ENCODE measurements at places on chromosomes 5 and 9.

- peak; percentile 64 for DNase-seq
These were observed 49.3 kb downstream of the ZFAND5 start for GRCh38 chr9:72315510-72316311.

DNA sequence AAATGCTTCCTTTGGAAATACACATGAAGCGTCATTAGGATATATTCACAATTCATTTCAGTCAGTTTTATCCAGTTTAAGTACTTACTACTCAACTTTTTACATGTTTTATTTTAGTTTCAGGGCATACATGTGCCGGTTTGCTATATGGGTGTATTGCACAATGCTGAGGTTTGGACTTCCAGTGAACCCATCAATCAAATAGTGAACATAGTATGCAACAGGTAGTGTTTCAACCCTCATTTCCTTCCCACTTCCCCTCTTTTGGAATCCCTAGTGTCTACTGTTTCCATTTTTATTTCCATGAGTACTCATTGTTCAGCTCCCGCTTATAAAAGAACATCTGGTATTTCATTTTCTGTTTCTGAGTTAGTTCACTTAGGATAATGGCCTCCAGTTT, 74.7 kb downstream of the TMEM161B start:
- DNase-seq, result no peak

- DNase-seq, result no peak
These were observed 110.4 kb upstream of the FAM174A start for GRCh38 chr5:100424787-100425186.

- DNase-seq, result no peak
These were observed 175.5 kb downstream of the ANXA1 start for GRCh38 chr9:73327149-73327548.

DNA sequence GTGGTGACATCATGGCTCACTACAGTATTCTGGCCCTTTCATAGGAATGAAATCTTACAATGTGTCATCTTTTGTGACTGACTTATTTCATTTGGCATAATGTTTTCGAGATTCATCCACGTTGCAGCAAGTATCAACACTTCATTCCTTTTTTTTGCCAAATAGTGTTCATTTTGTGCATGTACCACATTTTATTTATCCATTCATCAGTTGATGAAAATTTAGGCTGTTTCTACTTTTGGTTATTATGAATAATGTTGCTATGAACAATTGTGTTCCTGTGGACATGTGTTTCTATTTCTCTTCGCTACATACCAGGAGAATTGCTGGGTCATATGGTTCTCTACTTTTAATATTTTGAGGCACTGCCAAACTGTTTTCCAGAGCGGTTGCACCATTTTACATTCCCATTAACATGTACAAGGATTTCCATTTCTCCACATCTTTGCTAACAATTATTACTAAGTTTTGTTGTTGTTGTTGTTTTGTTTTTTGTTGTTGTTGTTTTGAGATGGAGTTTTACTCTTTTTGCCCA, 43.5 kb downstream of the RMI1 start:
- DNase-seq, result no peak

- DNase-seq, result no peak
These were observed 415.3 kb downstream of the CETN3 start for GRCh38 chr5:89994266-89994665.

- no peak for DNase-seq
These were observed 833 bp upstream of the MROH2B start for GRCh38 chr5:41071975-41072374.

GRCh38 chr9:23849379-23850035, 23.5 kb upstream of the ELAVL2 start:
- DNase-seq, result no peak

GRCh38 chr9:131951155-131951554, 128.5 kb downstream of the MED27 start:
- DNase-seq, result no peak

DNA sequence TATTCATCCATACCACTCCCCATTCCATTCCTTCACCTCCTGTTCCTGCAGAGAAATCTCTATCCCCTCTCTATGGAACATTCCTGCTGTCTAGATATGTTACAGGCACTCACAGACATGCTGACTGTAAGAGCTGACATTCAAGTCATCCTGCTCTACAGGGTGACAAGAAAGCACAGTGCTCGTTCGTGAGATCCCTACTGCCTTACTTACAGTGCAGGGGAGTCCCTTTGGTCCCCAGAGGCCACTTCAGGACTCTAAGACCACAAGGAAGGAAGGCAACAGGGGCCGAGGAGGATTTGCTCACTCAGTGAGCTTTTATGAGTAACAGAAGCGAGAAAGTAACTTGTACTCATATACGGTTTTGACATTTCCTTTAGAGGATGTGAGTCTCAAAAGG, 110.5 kb downstream of the GAS1 start:
- no peak for DNase-seq

DNA sequence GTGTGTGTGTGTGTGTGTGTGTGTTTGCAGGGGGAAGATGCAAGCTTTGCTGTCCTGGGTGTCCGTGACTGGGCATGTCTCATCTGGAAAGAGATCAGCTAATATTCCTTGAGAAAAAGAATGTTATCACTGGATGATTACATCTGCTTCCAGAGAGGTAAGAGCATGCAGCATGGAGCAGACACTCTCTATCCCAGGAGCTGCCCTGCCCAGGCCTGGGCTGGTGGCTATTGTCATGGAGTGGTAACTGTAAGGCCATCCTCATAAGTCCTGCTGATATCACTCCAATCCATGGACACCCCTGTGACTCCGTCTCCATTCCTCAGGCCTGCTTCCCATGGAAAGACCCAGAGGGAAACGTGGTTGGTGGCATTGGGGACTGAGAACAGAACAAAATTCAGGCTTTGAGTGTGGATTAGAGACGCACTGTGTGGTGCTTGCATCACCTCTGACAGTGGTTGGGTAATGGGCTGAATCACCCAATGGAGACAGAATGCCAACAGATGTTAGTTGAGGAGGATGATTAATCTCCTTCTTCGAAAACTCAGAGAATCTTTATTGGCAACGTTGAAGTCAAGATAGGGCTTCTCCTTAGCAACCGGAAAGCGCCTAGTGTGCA, 52.0 kb upstream of the KCNIP1 start:
- no peak for DNase-seq

DNA sequence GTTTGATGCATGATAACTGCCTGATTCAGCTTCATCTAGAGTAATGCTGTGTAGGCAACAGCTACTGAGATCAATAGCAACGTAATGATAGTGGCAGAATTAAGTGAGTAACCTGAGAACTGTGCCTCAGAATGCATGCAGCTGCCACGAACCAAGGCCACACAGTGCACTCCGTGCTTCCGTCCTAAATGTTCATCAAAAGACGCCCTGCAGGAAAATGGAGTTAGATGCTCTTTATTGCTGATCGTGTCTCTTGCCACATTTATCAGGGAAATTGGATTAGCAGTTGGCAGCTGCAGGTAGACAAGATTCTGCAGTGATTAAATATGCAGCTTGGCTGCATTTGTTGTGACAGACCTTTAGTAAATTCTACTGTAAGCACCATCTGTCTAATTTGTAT, 107.7 kb upstream of the TLX3 start:
- no peak for DNase-seq

DNA sequence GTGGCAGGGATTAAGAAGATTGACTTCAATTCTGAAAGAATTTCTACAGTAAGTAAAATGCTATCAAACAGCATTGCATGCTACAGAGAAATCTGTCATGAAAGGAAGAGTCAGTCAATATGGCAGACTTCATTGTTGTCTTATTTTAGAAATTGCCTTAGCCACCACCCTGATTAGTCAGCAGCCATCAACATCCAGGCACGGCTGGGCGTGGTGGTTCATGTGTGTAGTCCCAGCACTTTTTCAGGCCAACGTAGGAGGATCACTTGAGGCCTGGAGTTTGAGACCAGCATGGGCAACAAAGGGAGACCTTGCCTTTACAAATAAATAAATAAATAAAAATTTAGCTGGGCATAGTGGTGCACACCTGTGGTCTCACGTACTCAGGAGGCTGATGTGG, 46.6 kb downstream of the RMI1 start:
- no peak for DNase-seq

- DNase-seq, result no peak
These were observed 12.4 kb downstream of the PTTG1 start for GRCh38 chr5:160434022-160434531.

All from skin of body (tissue), 3 donors.